Kidney glomerular epithelial cell (primary cell): ENCODE measurements at places on chromosomes 4 and X.

DNA sequence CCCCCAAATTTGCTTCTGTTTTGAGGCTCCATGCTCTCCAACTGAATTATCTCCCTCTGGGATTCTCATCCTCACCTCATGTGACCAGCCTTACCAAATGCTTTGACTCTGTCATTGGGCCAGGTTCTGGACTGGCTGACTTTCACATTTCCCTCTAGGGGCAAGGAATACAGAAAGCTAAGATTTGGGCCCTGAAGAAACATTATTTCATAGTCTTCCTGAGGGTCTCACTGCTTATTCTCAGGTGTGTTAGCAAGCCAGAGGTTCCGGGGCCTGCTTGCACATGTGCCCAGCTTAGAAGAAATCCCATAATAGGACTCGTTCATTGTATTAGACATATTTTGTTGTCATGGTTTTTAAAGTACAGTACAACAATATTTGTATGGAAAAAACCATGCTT, 62.6 kb upstream of the TEX13D start:
- no peak for DNase-seq

- no peak for DNase-seq
Measured at GRCh38 chr4:2141022-2141761, 82.1 kb downstream of the NAT8L start.

DNA sequence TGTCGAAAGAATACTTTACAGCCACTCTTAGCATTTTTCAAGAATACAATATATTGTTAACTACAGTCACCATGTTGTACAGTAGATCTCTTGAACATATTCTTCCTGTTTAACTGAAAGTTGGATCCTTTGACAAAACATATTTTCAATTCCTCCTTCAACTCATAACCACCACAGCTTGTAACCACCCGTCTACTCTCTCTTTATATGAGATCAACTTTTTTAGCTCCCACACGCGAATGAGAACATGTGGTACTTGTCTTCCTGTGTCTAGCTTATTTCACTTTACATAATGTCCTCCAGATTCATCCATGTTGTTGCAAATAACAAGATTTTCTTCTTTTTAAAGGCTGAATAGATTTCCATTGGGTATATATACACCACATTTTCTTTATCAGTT, 338.3 kb upstream of the IGFBP7 start:
- no peak for DNase-seq

DNA sequence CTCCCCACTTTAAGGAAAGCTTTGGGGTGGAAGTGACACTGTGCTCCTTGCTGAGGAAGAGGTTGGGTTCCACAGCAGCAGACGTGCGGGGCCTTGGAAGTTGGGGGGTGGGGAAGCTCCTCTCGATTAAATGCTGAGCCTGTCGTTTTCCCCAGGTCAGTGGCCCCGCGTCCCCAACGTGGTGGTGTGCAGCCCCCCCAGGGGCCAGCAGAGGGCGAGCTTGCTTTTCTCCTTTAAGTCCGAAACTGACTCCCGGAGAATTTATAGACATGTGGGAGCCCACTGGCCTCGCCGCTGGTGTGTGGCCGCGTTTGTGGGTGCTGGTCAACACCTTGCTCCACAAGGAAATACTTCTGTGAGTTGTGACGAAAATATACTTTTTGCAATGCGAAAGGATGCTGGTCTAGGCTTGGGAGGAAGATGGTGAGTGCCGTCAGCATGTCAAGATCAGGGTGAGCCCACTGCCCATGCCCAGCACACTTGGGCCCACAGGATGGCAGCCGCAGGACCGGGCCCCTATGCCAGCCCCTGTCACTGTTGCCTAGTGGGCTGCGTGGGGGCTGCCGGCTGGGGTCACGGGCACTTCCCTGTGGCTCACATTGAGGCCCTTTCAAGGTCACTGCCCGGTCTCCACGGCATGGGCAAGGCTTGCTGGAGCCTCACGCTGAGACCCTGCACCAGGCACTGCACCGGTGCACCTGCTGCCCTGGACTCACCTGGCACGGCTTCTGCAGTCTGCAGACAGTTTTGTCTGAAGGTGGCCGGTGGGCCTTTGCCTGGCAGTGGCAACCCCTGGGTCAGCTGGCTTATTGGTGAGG, 9.4 kb downstream of the UVSSA start:
- DNase-seq = no peak

GRCh38 chr4:7420661-7421040, 14.1 kb downstream of the PSAPL1 start:
- no peak for DNase-seq

GRCh38 chr4:174401471-174402130, 117.9 kb downstream of the CEP44 start:
- DNase-seq = peak; percentile 82

DNA sequence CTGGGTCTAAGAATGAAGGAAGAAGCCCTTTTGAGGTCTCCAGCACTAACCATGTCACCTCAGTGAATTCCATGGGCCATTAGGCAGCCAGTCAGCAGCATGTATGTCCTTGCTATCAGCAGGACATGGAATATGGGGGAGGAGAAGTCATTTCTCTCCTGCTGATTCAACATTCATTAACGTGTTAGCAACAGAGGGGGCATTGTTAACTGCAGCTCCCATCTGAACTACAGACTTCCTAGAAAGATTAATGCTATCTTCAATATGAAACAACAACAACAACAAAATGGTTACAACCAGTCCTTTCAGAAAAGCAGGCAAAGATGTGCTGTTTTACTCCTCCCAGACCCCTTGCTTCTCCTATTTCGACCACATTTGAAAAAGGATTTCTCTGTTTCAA, 120.4 kb upstream of the SLC34A2 start:
- DNase-seq = peak; percentile 81

GRCh38 chr4:164639001-164639400, 114.9 kb upstream of the SMIM31 start:
- no peak for DNase-seq

DNA sequence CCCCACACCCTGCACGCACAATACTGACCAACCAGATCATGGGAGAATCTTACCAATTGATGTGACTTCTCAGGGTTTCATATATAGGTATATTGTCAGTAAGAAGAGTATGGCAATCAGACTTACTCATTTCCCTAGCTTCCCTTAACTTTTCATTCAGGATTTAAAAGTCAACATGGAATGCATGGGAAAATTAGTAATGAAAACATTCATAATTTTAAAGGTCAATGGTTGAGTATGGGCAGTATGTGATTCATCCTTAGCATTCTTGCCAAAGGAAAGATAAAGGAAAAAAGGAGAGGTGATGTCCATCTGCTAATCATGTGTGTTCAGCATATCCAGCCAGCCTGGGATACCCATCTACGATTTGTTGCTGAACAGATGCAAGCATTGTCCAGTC, 4.0 kb downstream of the DIPK2B start:
- no peak for DNase-seq

DNA sequence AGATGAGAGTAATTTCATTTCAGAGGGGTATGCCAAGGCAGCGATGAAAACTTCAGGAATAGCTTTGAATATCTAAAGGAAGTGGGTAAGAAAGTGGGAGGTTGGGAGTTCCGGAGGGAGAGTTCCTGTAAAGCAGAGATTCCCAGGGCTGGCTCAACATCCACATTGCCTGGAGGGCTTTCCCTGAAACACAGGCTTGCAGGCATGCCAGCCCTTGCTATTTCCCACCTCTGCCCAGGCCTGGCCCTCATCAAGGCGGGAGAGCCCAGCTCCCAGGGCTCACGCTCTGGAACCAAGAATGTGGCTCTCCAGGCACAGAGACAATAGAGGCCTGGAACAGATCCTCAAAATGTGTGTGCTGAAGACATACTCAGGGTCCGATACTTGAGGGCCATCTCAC, 43.8 kb upstream of the CLDN34 start:
- no peak for DNase-seq

- no peak for DNase-seq
Measured at GRCh38 chr4:182144626-182145333, 98.4 kb upstream of the TENM3 start.

GRCh38 chr4:86960557-86960961, 25.7 kb downstream of the AFF1 start:
- no peak for DNase-seq

- DNase-seq = no peak
Measured at GRCh38 chr4:105274090-105274489, 127.4 kb downstream of the TET2 start.

DNA sequence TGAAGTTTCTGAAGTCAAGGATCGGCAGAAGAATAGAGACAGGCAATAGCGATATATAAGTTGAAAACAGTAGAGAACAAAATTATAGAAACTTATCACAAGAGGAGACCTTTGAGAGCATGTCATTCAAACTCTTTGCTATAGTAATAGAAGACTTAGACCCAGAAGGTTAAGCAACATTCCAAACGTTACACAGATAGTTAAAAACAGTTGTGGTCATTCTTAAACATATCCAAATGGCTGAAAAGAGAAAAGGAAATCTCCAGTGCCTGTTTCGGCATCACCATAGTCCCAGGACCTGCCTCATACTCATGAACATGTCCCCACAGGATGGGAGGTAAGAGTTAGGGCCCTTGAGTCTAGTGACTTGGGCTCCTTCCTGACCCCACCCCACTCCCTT, 258.1 kb upstream of the NOCT start:
- DNase-seq = no peak

- no peak for DNase-seq
Measured at GRCh38 chr4:156487107-156487506, 484.5 kb downstream of the PDGFC start.

- no peak for DNase-seq
Measured at GRCh38 chr4:67638136-67638535, 62.8 kb downstream of the UBA6 start.

DNA sequence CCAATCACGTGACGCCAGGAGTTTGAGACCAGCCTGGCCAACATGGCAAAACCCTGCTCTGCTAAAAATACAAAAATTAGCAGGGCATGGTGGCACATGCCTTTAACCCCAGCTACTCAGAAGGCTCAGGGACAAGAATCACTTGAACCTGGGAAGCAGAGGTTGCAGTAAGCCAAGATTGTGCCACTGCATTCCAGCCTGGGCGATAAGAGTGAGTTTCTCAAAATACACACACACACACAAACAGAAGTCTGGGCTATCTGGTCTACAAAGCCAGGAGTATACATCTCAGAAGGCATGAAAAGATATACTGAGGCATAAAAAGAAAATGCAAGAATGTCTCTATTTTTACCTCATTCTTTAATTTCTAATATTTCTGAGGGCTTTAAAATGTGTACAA, 11.3 kb downstream of the YTHDC1 start:
- no peak for DNase-seq

DNA sequence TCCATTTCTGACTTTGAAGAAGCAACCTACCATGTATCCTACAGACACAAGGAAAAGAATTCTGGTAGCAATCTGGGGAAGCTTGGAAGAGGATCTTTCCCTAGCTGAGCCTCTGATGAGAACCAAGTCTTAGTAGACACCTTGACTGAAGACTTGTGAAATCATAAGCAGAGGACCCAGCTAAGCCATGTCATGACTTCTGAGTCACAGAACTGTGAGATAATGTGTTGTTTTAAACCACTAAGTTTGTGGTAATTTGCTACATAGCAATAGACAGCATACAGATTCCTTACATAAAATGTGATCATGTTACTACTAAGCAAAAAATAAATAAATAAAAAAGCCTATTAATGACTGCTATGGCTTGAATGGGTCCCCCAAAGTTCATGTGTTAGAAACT, 71.3 kb upstream of the ANKRD50 start:
- no peak for DNase-seq

DNA sequence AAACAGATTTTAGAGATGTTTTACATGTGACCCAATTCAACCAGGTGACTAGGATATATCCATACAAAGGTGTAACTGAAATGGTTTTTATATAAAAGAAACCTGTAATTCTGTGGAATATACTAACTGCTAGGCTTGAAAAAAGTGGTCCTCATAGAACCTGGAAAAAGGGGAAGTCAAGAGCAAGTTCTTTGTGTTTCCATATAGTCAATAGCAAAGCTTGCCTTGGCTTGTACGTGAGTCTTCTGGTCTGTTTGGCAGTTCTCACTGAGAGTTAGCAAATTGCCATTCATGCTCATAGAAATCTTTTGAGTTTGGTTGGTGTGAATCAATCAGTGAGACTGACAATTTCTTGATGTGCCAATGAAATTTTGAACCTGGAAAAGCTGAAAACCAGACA, 79.4 kb upstream of the SMIM10 start:
- no peak for DNase-seq

GRCh38 chrX:68823413-68824151, 5.2 kb upstream of the EFNB1 start:
- no peak for DNase-seq

DNA sequence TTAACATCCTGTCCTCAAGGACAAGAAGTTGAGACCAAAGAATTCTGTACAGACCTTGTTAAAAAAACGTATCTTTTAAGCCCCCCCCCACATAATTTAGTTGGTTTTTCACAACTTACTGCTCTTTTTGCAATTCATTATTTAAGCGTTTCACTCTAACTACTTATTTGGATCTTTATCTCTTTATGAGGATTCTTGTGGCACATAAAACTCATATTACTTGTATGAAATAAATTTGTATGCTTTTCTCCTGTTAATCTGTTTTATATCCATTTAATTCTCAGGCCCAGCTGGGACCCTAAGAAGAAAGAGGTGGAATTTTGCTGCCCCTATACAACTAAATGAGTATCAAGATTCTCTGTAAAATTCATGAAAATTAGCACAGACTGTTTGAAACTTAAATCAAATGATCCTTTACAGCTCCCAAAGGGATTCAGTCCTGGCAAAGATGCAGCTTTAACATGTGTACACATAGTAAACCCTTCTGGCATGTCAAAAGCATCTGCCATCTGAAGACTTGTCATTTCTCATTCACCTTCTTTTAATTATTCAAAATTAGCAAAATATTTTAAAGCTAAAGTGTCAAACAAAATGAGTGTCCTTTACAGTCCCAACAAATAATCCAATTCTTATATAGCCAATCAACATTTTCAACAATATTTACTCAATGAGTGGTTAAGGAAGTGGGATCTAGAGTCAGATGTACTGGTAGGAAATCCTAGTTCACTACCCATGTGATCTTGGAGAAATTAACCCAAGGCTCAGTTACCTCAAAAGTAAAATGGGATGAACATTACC, 17.7 kb downstream of the ARAP2 start:
- DNase-seq = no peak

- no peak for DNase-seq
Measured at GRCh38 chr4:38306482-38307071, 346.4 kb downstream of the PTTG2 start.

- DNase-seq = no peak
Measured at GRCh38 chr4:6694177-6694901, 661 bp downstream of the S100P start.

- no peak for DNase-seq
Measured at GRCh38 chr4:123628288-123628687, 231.7 kb downstream of the SPRY1 start.
